ENCODE measurements at places on chromosomes 4 and X.

- DNase-seq, result no peak
Measured at GRCh38 chr4:155929833-155930232, 23.8 kb downstream of the CTSO start.

DNA sequence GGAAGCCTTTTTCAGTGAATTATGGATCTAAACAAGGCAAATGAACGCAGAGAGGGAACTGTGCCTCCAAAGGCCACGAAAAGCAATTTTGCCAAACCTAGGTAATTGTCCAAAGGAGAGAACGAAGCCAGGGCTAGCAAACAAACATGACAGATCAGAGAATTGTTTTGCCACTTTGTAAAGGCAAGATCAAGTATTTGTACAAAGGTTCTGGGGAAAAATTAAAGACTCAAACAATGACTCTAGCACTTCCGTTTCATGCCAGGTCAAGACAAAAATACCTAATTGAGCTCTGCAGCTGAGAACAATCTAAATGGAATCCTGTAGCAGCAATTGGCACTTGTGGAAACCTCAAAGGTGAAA is 8.5 kb downstream of the RBM47 start:
- DNase-seq, result no peak

GRCh38 chr4:34767407-34767806 is 1476.9 kb downstream of the ARAP2 start:
- DNase-seq, result no peak

- no peak for DNase-seq
Measured at GRCh38 chr4:16205298-16206164, 20.7 kb downstream of the TAPT1 start.

DNA sequence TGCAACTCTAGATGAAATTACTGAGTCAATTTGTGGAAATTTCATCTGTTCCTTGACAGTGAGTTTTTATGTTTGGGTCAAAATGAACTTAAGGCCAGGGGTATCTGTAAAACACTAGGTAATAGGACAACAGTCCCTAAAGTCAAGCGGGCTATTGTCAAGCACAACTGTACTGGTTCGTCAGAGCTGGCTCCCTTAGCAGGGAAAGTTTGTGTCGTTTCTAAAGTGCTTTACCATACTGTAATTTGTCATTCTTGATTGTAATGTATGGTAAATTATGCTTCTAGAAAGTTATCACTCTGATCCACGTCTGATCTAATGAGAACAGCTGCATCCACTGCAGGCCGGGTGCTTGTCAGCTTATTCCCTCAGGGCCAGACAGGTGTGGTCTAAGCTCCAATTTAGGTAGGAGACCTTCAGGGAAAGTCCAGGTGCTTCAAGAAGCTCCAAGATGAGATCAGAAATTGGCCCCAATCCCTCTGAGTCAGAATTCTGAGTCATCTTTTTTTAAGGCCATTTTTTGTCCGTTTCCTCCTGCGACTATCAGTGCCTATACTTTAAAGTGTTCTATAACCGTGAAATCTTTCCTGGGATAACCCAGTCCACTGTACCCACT is 92.2 kb downstream of the PALLD start:
- no peak for DNase-seq

DNA sequence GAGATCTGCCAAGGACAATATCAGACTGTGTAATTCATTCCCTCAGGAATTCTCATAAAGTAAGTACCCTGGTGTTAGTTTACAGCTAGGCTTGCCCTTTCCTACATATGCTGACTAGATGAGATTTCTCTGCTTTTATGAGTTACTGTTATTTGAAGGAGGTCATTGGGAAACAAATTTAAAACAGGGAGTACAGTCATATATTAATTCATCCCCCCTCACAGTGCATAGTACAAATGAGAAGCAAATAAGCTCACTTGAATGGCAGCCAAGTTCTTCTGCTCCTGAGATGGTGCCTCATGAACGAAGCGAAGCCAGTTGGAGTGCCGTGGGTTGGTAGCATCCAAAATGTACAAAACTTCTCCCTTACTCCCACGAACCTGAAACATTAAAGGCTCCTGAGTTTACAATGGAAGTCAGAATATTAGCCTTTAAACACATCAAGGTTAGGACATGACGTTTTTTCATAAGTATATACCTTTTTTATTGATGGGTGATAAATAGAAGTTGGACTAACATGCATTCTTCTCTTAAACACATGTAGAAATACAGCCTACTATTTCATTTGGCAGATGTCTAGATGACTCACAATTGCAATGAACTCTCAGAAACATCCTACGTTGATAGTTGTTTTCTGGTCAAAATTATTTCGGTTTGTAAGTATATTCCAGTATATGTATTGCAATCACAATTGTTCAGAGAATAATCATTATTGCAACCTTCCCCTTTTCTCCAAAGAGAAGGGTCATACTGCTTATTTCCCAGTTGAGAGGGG is 69.2 kb downstream of the PRDM5 start:
- no peak for DNase-seq

- no peak for DNase-seq
Measured at GRCh38 chr4:163271555-163272127, 60.8 kb downstream of the NPY1R start.

- no peak for DNase-seq
Measured at GRCh38 chr4:188949596-188949995, 810.4 kb downstream of the TRIML1 start.

- no peak for DNase-seq
Measured at GRCh38 chr4:180333162-180333561, 1910.0 kb upstream of the TENM3 start.

Data from iPS DF 19.7 (cell line).